ENCODE measurements at places on chromosomes 7 and 10.
A peak's percentile ranks its signal among the peaks of the same experiment; 100 is the strongest.

- DNase-seq = no peak
Measured at GRCh38 chr7:12133865-12134264, 77.2 kb upstream of the TMEM106B start.

DNA sequence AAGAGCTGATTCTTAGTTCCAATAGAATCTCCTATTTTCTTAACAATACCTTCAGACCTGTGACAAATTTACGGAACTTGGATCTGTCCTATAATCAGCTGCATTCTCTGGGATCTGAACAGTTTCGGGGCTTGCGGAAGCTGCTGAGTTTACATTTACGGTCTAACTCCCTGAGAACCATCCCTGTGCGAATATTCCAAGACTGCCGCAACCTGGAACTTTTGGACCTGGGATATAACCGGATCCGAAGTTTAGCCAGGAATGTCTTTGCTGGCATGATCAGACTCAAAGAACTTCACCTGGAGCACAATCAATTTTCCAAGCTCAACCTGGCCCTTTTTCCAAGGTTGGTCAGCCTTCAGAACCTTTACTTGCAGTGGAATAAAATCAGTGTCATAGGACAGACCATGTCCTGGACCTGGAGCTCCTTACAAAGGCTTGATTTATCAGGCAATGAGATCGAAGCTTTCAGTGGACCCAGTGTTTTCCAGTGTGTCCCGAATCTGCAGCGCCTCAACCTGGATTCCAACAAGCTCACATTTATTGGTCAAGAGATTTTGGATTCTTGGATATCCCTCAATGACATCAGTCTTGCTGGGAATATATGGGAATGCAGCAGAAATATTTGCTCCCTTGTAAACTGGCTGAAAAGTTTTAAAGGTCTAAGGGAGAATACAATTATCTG is 1.6 kb downstream of the LRRTM3 start:
- DNase-seq = no peak

GRCh38 chr7:16359216-16359615 is 62.1 kb downstream of the CRPPA start:
- no peak for DNase-seq

DNA sequence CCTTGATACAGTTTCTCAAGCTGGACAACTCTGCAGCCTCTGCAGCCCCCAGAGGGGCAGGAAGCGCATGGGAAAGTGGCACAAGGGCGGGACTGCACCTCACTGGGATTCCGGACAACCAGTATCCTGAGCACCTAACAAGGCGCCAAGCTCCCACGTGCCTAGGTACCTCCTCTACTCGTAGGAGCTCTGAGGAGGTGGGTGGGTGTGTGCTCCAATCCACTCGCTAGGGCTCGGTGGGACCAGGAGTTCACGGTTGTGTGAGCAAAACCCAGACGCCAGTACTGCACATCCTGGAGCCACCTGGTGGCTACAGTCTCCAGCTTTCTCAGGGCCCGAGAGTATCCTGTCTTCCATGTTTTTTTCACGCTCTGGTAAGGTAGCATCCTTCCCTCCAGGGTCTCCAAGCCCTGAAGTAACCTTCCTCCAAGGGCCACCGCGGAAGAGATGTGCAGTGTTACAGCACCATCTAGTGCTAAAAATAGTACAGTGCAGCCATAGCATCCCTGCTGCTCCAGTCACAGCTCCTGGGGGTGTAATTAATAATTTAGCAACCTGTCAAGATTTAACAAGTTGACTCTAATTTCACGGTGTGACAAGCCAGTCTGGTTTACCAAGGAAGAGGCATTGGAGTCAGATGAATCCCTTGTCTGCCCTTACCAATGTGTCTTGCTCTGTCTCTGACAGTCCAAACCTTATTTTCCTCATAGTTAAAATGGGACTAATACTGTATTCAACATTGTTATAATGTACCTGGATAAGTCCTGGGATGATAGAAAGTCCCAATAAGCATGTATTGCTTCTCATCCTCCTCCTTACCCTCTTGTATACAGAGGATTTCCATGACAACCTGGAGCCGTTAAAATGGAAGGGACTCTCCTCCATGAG is 70.4 kb downstream of the HERPUD2 start:
- DNase-seq = peak; percentile 55

DNA sequence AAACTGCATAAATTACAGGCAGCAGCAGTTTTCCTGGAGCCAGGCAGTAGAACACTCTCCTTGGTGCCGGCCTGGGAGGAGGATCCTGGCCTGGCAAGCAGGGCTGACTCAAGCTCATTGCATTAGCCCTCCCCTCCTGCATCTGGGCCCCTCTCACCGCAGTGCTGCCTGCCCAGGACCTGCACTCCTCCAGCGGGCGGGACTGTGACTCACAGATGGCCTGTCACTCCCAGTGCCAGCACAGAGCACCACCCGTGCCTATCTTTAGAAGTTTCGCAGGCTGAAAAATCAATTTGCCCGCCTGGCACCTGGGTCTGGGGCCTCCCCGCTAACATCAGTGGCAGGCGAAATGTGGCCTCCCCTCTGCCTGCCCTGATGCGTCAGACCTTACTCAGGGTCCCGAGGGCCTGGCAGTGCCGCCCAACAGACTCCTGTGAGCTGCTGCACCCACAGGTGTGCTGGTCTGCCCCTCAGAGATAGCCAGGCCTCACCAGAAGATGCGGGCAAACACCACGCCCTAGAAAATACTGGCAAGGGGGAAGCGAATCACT is 123.8 kb downstream of the KCNMA1 start:
- no peak for DNase-seq

DNA sequence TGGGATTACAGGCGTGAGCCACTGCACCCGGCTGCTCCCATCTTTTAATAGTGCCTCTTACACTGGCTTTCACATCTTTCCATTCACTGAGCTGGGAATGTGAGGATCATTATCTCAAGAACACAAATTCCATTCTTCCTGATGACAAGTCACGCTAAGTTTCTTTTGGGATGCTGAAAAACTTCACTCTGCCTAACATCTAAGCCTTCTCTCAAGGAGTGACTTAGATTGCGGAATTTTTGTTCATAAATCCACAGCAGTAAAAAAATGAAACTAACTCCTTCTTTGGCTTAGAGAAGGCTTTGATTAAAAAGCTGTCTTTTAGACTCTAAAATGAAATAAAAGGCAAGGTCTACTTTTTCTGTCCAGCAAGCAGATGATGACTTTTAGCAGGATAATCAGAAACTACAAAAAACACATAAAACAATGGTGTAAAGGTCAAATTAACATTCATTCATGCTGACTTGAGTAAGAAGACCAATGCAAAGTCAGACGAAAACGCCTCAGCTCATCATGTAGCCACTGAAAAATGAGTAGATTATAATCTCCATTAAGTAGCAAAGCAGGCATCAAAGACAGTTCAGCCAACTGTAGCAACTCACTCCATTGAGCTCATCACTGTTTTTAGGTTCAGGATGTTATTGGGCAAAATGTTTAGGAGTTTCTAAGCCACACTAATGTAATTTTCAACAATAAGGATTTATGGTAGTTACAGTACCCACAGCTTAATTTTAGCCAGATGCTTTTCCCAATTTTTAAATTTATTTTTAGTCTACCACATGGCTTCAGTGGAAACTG is 178.8 kb downstream of the ELMO1 start:
- DNase-seq = no peak

DNA sequence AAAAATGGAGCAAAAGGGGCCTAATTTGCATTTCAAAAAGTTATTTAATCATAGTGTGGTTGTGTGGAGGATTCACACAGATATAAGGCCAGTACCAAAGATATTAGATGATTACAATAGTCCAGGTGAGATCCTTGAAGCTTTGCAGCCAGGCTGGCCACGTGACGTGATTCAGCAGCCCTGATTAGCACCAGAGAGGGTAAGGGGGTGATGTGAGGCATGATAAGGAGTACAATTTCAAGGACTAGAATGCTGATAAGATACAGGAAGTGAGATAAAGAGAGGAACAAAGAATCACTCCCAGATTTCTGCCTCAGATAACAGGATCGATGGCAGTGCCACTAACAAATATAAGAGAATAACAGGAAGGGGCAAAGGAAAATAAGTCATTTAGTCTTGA is 108.4 kb upstream of the PALS2 start:
- DNase-seq = no peak

DNA sequence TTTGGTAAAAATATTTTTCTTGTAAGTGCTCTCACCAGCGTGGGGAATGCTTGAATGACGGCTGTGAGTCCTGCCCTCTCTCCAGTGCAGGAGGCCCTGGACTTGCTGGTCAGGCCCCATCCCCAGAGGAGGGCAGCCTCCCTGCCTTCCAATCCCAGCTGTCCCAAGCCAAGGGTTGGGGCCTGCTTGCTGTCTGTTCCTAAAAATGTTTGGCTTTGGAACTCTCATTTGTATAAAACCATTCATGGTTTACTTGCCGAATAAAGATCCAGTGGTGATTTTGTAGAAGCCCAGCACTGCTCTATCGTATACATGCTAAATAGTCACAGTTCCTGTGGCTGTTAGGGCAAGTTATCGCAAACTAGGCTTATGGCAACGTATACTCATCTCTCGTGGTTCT is 121.7 kb downstream of the GLRX3 start:
- DNase-seq = no peak

DNA sequence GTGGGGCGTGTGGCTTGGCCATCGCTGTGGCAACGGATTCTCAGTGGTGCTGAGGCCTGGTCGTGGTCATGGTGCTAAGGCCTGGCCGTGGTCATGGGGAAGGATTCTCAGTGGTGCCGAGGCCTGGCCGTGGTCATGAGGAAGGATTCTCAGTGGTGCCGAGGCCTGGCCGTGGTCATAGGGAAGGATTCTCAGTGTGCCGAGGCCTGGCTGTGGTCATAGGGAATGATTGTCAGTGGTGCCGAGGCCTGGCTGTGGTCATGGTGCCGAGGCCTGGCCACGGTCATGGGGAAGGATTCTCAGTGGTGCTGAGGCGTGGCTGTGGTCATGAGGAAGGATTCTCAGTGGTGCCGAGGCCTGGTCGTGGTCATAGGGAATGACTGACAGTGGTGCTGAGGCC is 327.9 kb downstream of the ADARB2 start:
- no peak for DNase-seq

DNA sequence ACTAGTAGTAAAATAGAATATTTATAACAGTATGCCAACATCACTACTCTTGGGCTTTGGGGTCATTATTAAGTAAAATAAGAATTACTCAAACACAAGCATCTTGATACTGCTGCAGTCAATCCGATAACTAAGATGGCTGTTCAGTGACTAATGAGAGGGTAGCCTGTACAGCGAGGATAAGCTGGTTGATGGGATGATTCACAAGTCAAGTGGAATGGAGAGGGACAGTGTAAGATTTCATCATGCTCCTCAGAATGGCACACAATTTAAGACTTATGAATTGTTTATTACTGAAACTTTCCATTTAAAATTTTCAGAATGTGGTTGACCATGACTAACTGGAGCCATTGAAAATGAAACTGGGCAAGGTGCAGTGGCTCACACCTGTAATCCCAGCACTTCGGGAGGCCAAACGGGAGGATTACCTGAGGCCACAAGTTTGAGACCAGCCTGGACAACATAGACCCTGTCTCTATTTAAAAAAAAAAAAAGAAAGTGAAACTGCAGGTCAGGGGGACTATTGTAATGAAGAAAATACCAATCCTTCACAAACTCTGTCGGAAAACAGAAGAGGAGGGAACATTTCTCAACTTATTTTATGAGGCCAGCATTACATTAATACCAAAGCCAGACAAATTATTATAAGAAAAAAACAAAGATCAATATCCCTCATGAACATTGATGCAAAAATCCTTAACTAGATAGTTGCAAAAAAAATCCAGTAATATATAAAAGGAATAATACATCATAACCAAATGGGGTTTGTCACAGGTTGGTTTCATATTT is 11.2 kb downstream of the AVL9 start:
- peak; percentile 30 for DNase-seq

DNA sequence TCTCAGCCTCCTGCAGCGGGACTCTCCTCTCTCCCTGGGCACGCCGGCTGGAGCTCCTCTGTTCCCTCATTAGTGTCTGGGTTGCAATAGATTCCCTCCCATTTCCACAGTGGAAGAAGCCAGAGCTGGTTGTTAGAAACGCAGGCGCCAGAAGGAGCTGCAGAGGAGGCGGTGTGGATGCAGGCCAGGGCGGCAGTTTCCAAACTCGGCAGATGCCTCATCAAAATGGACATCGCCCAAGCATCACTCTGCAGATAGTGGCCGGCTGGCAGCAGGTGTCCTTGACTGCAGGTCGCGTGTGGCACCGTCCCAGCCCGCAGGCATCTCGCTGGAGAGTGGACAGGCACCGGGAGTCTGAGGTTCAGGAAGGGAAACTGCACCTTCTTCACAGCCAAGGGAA is 201.8 kb downstream of the TCERG1L start:
- no peak for DNase-seq

GRCh38 chr10:46245381-46245900 is 41.4 kb upstream of the ANTXRL start:
- no peak for DNase-seq

- no peak for DNase-seq
Measured at GRCh38 chr10:127210936-127211466, 14.6 kb upstream of the INSYN2A start.

GRCh38 chr10:78362406-78363022 is 328.9 kb downstream of the RPS24 start:
- DNase-seq = peak; percentile 59

GRCh38 chr10:132562177-132562915 is 24.8 kb downstream of the INPP5A start:
- DNase-seq = no peak

- DNase-seq = no peak
Measured at GRCh38 chr7:157016352-157017041, 6.0 kb upstream of the MNX1 start.

DNA sequence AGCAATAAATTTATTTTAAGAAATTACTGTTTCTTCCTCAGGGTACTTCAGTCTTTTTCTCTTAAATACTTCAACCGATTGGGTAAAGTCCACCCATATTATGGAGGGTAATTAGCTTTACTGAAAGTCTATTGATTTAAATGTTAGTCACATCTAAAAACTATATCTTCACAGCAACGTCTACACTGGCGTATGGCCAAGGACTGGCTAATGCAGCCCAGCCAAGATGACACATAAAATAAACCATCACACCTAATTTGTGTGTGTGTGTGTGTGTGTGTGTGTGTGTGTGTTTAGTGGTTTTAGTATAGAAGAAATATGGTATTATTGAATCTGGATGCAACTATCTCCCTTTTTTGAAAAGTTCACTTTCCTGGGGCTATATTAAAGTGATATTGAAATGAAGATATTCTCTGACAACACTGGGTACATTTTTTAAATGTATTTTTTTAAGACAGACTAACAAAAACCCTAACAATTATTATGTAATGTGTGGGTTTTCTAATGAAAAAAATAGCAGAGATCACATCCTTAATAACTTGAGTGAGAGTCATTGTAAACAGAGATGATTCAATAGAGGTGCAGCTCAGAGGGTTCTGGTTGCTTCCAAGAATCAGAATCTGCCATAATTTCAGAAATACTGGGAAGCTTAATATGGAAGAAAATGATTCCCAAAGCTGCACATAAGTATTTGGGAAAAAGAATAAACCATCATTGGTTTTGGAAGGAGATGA is 584.2 kb upstream of the MBL2 start:
- DNase-seq = no peak

Measured in inflammatory macrophage treated with lipopolysaccharide for 1 hour (primary cell).